ENCODE measurements at places on chromosomes 11 and 22. TPM values are rescaled to one million over a fixed set of nuclear protein-coding genes. Genes with fewer than 3 reads are reported as not detected.

Gene SLN
- not detected for total RNA-seq

Gene CHID1
- 29.1 TPM for total RNA-seq

Gene SNX32
- total RNA-seq = not detected

Gene ATF4
- 678 TPM for total RNA-seq

Gene DUSP18
- 5.5 TPM for total RNA-seq

Gene SERHL2
- total RNA-seq = 0.98 TPM

Gene HORMAD2
- total RNA-seq = not detected

Gene POU2AF3
- total RNA-seq = not detected

Gene NCF4
- not detected for total RNA-seq

Gene SLC25A17
- total RNA-seq = 16.0 TPM

Gene OR5L1
- total RNA-seq = not detected

Gene HTR3A
- not detected for total RNA-seq

Gene SPDYC
- total RNA-seq = not detected

Gene TTLL1
- 5.7 TPM for total RNA-seq

Gene PRODH
- total RNA-seq = 0.58 TPM

Gene CASP12
- not detected for total RNA-seq

Gene PANX2
- total RNA-seq = 0.68 TPM

Gene USP2
- 1.8 TPM for total RNA-seq

Gene CARS1
- 160 TPM for total RNA-seq

Gene THYN1
- total RNA-seq = 76.9 TPM

Gene MUC5B
- total RNA-seq = 8.6 TPM

Gene PDGFD
- total RNA-seq = 0.08 TPM

Gene SMPD1
- total RNA-seq = 10.3 TPM

Gene VSIG10L2
- total RNA-seq = 0.27 TPM

Gene TKFC
- 81.3 TPM for total RNA-seq

Gene MRGPRX3
- 0.15 TPM for total RNA-seq

Gene CCDC73
- not detected for total RNA-seq

Gene IL10RA
- total RNA-seq = 2.2 TPM

Gene PRDM10
- total RNA-seq = 6.5 TPM

Gene DUSP8
- total RNA-seq = 0.15 TPM

Gene NELL1
- total RNA-seq = not detected

Gene GLYATL1B
- not detected for total RNA-seq

Gene ZFTA
- 21.4 TPM for total RNA-seq
